ENCODE measurements at places on chromosomes 2 and 18.

DNA sequence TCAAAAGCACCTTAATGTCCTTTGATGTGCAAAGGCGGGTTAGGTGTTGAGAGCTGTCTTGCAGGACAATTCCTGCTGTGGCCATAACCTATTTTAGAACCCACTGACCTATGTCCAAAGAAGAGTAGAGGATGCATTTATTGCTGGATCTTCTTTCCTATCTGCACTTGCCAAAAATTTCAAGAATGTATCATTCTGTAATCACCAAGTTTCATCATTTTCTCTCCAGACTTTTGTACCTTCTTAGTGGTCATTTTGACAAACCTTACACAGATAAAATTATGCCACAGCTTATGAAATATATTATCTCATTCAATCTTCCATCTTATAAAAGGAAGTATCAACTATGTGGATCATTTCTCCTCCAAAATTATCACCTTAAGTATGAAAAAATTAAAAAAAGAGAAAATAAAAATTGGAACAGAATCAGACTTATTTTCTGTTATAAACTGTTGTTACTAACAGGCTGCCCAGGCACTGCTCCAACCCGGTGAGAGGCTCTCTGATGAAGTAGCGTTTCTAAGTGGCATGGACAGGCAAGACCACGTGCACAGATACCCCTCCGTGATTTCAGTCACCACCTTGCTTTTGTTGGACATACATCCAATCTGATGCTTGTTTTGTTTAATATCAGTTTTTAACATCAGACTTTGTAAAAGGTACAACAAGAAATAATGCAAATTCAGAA lies 559.9 kb upstream of the ID2 start:
- DNase-seq: no peak

- DNase-seq: no peak
Observed at GRCh38 chr18:74329688-74330205, 14.1 kb downstream of the C18orf63 start.

GRCh38 chr2:196427986-196428634 lies 211.4 kb upstream of the CCDC150 start:
- no peak for DNase-seq

DNA sequence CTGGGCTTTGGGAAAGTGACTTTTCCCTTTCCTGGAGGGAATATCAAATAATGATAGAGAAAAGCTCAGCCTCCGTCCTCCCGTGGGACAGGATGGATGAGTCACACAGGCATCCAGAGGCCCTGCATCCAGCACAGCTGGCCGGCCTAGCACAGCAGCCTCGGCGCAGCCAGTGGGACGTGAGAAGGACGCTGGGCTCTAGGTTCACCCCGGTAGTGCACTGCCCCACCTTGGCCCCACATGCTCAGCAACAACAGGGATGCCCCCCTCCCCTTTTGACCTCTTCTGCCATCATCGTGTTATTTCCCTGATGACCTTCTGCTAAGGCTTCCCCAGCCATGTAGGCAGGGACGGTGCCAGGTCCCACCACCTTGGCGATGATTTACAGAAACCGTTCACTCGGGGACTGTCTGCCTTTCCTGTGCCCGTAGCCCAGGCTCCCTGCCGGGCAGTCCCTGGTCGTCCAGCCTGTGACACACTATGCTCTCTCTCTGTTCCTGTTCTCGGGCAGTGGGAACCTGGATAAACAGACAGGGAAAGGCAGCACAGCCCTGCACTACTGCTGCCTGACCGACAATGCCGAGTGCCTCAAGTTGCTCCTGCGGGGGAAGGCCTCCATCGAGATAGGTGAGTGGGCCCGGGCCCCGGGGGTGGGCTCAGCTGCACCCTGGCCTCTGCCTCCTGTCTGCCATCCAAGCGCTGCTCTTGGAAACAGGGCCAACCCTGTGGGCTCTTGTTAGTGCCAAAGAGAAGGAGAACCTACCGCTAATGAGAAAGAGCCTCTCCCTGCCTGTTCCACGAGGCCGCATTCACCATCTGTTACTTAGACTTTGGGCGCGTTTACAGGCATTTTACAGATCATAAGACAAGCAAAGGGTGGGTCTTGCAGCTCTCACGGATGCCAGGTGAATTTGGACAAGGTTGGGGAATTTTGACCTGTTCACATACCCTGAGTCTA lies 44.6 kb downstream of the ITGB1BP1 start:
- DNase-seq: peak; percentile 30

GRCh38 chr18:68284236-68284780 lies 430.6 kb downstream of the TMX3 start:
- DNase-seq: no peak

DNA sequence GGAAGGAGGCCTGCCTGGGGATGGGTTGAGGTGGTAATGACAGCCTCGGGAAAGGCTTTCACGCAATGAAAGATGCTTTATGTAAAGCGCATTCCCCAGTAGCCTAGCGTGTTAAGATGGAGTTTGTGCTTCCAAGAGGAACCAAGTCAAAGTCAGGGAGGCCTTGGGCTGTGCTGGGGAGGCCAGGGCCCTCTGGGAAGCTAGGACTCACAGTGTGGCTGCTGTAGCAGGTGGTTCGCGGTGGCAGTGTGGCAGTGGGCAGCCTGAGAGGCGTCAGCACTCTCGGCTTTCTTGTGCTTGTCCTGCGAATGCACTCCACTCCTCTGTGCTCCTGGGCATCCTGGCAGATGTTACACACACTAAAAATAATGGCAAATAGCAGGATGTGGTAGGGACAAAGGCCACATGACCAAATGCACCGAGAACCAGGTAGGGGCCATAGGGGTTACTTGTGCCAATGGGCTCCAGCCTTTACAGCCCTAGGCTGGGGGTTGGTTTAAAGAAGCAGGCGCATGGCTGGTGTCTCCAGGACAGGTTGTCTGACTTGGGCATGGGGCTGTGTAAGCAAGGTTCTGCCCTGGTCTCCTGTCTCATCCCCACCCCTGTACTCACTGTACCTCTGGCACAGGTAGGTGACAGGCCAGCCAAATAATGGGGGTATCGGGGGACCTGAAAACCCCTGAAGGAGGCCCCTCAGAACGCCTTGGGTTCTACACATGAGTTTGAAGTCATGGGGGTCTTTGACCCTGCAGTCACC lies 154.4 kb upstream of the TWIST2 start:
- no peak for DNase-seq

DNA sequence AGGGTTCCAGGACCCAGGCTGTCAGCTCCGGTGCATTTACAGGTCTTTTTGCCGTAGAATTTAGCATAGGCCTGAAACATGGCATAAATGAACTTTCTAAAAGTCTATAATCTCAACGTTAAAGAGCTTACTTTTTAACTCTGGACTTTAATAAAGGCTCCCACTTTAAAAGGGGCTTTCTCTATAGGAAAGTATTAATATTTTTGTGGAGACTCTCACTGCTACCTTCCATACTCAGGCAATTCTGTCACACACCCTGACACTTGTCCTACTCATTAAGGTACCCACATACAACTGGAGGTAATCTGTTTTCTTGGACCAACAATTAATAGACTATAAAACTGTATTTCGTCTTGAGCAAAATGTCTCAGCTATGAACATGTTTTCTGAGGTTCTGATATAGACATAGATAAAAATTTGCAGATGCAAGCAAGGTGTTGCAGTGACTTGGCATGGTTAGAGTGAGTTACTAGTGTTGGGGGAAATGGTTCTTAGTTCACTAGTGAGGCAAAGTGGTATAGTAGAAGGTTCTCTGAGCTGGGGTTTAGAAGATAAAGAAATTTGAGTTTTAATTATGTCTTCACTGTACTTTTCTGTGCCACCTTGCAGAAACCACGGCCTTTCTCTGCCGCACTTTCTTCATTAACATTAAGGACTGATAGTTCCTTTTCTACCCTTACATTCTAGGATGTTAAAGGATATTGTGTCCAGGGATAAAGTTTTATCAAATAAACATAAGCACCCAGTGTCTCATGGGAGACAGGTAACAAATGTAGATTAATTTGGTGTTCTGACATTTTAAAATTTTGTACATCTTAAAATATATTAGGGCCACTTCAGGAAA lies 10.8 kb upstream of the NR4A2 start:
- no peak for DNase-seq

- peak; percentile 54 for DNase-seq
Observed at GRCh38 chr18:45107425-45107824, 426.7 kb downstream of the SETBP1 start.

GRCh38 chr2:219298759-219299371 lies 10.3 kb downstream of the PTPRN start:
- no peak for DNase-seq

GRCh38 chr2:219179601-219180465 lies 1.8 kb downstream of the RETREG2 start:
- DNase-seq: no peak

- no peak for DNase-seq
Observed at GRCh38 chr2:88167740-88168139, 2.4 kb upstream of the THNSL2 start.

GRCh38 chr2:126506786-126507185 lies 149.2 kb upstream of the GYPC start:
- no peak for DNase-seq

GRCh38 chr2:237118025-237118424 lies 32.3 kb downstream of the COPS8 start:
- DNase-seq: no peak

GRCh38 chr2:8412586-8412985 lies 269.3 kb upstream of the ID2 start:
- DNase-seq: peak; percentile 68

DNA sequence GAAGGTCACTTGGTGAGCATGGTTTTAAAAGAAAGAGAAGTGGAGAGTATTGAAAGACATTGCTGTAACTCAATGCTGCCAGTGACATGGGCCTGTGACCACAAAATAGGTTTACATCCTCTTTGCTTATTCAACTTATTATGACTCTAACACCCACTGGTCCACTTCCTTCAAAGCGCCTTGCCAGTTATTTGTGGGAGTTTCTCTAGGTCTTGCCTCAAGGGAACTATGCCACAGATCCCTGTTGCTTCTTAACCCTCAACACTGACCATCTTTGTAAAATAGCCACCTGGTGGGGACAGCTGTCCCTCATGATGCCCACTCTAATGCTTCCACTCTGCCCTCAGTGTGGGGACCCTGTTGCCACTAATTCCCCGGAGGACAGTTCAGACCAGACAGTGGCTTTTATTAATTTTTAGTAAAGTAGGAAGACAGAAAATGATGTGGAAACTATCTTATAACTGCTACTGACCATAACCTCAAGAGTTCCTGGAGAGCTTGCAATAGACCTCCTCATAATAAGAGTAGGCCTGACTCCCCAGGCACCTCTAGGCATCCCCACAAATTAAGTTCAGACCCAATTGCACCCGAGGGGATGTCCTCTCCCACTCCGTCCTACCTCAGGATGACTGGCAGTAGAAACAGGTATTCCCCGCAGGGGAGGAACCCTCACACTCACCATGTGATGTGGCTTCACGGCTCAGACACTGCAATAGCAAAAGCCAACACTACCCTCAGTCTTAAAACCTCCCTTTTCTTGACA lies 31.3 kb upstream of the SLC25A52 start:
- DNase-seq: no peak

- no peak for DNase-seq
Observed at GRCh38 chr18:70523035-70523791, 234.4 kb downstream of the SOCS6 start.

All from GM04503 (cell line).